ENCODE measurements at places on chromosomes 3 and 15.

GRCh38 chr3:110564674-110565073, 506.9 kb upstream of the NECTIN3 start:
- no peak for DNase-seq

DNA sequence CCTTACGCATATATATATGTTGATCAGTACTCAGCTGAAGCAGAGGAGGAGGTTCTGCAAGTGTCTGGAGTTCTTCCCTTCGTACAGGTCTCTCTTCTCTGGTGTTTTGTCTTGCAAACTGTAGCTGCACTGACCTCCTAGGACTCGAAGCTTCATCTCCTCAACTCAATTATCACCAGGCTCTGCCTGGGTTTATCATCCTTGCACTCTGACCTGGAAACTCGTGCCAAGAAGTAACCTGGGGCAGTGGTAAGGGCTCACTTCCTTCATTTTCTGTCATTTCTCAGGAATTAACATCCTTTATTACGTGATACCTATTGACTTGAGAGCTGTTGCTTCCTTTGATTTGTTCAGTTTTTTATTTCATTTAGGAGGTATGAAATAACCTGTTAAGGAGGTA, 14.4 kb downstream of the REC114 start:
- DNase-seq = no peak

GRCh38 chr3:126014252-126014651, 45.3 kb downstream of the ROPN1B start:
- no peak for DNase-seq

GRCh38 chr3:124504332-124505059, 225.8 kb upstream of the UMPS start:
- no peak for DNase-seq

GRCh38 chr3:15204005-15204404, 2.0 kb upstream of the CAPN7 start:
- no peak for DNase-seq

DNA sequence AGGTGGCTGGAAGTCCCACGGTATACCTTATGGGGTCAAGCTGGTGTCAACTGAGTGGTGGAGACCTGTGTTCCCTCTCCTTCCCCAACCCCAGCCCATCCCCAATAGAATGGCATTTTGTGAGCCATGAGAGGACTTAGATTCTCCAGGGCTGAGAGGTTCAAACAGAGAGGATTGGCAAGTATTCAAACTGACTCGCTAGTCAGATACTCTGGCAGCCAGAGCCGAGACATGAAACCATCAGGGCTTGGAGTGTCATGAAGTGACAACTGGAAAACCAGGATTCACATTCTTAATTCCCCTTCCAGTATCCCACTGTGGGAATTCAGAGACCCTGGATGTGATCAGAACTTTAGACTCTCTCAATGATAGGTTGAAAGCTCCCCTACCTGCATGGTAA, 159.4 kb upstream of the SNTN start:
- DNase-seq = no peak

DNA sequence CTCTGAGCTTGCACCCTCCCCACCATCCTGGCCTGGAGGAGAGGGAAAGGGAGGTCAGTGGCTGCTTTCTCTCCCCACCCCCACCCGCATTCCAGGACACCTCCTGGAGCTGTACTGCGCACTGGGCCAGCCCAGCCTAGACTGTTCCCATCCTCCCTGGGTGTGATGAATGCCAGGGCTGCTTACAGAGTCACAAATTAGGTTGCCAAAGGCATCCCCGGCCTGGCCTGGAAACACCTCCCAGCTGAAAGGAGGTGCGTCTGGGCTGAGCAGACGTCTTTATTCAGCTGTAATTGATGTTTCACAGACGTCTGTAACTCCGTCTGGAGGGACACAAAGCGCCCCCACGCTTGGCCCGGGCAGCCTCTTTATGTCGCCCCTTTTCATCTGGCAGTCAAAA, 47.6 kb downstream of the RHCG start:
- no peak for DNase-seq

GRCh38 chr3:50454481-50455070, 48.9 kb downstream of the CACNA2D2 start:
- no peak for DNase-seq

DNA sequence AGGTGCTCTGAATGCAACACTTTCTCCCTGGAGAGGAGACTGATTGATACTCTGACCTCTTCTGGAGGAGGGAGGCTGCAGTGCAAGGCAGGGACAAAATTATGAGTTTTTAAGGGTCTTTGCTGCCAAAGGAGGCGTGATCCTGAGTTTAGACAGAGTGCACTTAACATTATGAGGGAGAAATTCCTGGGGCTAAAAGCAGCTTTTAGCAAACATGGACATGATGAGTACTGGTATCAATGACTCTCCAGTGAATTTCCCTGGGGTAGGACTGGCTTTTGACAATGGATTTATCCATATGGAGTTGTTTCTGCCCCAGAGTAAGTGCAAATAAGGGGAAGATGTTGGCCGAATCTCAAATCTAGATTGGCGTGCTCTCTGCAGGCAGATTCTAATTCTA, 133.1 kb downstream of the THSD4 start:
- DNase-seq = no peak

- no peak for DNase-seq
Observed at GRCh38 chr3:33826206-33826605, 27.8 kb downstream of the PDCD6IP start.

DNA sequence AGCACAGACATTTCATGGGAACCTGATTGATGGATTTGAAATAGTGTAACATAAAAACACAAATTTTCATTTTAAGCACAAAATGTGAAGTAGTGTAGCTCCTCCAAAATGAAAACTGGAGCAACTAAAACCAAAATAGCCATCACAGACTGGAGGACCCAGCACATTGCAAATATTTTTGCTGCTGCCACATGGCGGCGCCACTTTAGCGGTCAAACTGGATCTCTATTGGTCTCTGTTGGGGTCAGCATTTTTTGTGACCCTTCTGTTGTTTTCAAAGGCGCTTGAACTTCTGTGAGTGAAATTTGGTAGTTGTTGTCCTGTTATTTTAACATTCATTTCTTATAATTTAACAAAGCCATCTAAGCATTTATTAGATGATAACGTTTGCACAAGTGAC, 259.9 kb downstream of the IL20RB start:
- DNase-seq = no peak

- no peak for DNase-seq
Observed at GRCh38 chr15:69232144-69232543, 66.6 kb upstream of the PAQR5 start.

GRCh38 chr15:80444680-80445251, 40.6 kb downstream of the ARNT2 start:
- no peak for DNase-seq

Measured in activated CD8-positive, alpha-beta T cell treated with anti-CD3 and anti-CD28 coated beads, Interleukin-2, amount 10 ng/mL, durations not matched to agents 7 days and 5 days (primary cell).